ENCODE measurements at places on chromosomes 11 and 22.
A peak's percentile ranks its signal among the peaks of the same experiment; 100 is the strongest.

DNA sequence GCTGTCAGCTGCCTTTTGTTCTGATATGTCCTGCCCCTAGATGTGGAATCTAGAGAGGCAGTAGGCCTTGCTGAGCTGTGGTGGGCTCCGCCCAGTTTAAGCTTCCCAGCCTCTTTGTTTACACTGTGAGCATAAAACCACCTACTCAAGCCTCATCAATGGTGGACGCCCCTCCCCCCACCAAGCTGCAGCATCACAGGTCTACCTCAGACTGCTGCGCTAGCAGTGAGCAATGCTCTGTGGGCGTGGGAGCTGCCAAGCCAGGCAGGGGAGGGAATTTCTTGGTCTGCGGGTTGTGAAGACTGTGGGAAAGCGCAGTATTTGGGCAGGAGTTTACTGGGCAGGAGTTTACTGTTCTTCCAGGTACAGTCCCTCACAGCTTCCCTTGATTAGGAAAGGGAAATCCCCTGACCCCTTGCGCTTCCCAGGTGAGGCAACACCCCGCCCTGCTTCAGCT lies 98.5 kb downstream of the SMCO4 start:
- peak; percentile 86 for DNase-seq

GRCh38 chr11:17411418-17411817 lies 23.0 kb upstream of the KCNJ11 start:
- DNase-seq, result no peak

GRCh38 chr11:82869657-82870056 lies 30.6 kb downstream of the PRCP start:
- DNase-seq, result no peak

GRCh38 chr11:130819625-130820024 lies 96.7 kb downstream of the SNX19 start:
- DNase-seq, result no peak

DNA sequence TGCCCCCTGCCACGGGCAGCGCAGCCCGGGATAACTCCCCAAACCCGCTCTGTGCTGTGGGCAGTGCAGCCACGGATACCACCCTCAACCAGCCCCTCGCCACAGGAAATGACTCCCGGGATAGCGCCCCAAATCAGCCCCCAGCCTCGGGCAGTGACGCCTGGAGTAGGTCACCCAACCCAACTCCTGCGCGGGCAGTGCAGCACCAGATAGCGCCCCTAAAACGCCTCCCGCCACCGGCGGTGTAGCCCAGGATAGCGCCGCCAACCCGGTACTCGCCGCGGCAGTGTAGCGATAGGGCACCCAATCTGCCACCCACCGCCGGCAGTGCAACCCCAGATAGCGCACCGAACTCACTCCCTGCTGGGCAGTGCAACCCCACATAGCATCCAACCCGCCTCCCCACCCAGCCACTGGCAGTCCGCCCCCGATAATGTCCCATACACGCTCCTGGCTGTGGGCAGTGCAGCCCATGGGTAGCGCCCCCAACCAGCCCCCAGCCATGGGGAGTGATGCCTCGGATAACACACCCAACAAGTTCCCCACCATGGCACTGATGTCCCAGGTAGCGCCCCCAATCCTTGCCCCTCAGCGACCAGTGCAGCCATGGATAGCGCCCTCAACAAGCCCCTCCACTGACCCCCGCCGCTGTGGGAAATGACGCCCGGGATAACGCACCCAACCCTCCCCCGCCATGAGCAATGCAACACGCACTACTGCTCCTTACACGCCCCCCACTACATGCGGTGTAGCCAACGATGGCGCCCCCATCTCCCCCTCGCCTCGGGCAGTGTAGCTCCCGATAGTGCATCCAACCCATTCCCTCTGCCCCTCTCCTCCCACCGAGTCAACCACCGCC lies 1.5 kb downstream of the RFPL2 start:
- no peak for DNase-seq

DNA sequence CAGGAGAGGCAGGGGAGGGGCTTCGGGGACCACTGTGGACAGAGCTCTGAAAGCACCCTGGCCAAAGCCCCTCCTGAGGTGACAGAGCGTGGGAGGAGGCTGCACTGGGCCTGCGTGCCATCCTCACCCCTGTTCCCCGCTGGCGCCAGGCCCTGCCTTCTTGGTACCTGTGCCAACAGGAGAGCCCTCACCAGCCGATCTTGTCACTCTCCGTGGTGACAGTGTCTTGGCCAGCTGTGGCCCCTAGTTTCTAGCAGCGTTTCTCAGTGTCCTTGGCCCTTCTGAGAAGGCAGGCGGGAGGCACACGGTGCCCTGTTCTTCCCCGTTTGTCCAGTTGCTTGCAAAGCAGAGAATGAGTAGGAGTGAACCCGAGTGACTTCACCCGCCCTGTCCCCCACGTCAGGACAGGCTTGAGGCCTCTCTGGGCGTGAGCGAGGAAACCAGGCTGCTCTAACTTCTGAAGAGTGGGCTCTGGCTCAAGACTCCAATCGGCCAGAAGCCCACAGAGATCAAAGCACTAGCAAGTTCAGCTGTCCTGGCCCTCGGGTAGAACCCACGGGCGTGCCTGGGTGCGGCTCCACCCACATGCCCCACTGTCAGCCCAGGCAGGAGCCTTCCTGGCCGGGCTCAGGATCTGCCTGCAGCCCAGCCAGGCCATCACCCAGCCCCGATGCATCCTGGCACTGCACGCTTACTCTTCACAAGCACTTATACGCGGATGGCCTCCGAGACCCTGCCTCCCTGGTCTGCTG lies 60.2 kb upstream of the EMID1 start:
- DNase-seq, result no peak

GRCh38 chr11:36718451-36718850 lies 120.4 kb upstream of the RAG2 start:
- no peak for DNase-seq

DNA sequence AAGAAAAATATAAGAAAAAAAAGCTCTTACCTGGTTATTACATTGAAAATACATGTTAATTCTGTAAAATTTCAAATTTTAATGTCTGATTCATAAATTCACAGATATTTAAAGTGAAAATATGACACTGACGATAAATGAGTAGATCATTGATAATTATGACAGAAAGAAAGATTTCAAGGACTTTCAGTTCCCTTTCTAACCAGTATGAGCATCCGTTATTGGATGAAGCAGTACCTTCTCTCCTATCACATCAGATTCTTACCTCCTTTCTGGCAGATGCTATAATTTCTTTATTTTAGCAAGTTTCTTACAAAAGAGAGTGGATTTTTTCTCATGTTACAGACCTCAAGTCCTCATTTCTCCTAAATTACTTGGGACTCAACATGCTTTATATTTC lies 847.3 kb downstream of the JRKL start:
- DNase-seq, result no peak

GRCh38 chr22:46499805-46500189 lies 37.6 kb downstream of the CELSR1 start:
- no peak for DNase-seq

DNA sequence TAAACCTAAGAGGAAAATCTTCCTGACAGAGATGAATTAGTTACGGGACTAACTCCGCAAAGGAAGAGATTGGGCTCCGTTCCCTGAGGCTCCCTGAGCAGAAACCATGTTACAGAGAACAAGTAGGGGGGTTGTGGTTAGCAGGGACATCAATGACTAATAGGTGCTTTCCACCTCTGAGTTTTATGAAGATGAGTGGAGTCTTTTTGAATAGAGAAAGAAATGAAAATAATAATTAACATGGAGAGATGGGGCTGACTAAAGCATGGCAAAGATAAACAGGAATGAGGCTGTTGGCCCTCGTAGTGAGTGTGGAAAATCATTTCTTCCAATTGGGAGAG lies 47.5 kb upstream of the PICALM start:
- no peak for DNase-seq

GRCh38 chr11:44694443-44694842 lies 32.3 kb upstream of the TSPAN18 start:
- DNase-seq, result no peak

DNA sequence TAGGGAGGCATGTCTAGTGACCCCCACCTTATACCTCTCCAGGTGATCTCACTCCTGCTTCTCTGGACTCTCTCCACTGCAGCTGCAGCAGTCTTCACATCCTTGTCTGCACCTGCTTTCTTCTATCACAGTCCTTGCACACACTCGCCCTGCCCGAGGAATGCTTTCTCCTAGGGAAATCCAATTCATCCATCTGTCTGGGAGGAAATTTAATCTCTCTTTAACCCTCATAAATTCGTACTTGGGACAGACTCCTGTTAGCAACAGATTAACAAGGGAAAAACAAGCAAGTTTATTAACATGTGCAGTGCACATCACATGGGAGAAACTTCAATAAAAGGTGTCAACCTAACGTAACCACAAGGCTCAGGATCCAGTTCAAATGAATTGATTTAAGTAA lies 11.3 kb upstream of the RCN1 start:
- no peak for DNase-seq

GRCh38 chr11:99505831-99506230 lies 485.1 kb downstream of the CNTN5 start:
- no peak for DNase-seq

- DNase-seq, result no peak
Measured at GRCh38 chr22:50342651-50343540, at the start of gene PPP6R2. TSS of gene PPP6R2 (plus strand) at chr22:50343327. CDS start at chr22:50393909, 50,582 bp downstream.

GRCh38 chr11:100581318-100581717 lies 105.8 kb upstream of the ARHGAP42 start:
- DNase-seq, result no peak

DNA sequence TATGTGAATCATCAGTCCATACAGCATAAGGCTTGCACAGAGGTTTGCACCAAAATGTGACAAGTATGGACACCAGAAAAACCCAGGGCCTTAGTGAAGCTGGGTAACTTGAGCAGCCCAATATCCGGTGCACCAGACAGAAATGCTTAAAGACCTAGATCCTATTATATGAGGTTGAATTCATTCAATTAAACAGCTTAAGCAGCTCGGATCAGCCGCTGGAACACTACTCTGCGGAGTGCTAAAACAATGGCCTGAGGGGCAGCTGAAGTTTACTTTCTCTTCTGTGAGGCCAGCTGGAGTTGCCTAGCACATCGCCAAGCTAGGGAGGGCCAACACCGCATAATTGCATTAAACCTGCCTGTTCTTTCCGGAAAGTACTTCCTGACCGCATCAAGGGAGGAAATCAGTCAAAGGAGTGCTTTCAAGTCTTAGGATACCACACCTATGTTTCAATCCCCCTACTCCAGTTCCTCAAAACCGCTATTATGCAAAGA lies 17.0 kb upstream of the FAM181B start:
- peak; percentile 55 for DNase-seq

- DNase-seq, result no peak
Measured at GRCh38 chr11:100766764-100767163, 79.7 kb downstream of the ARHGAP42 start.

- DNase-seq, result no peak
Measured at GRCh38 chr11:58060535-58060934, 29.8 kb downstream of the OR6Q1 start.

GRCh38 chr22:37564111-37564711 lies 3.9 kb downstream of the CDC42EP1 start:
- DNase-seq, result no peak

DNA sequence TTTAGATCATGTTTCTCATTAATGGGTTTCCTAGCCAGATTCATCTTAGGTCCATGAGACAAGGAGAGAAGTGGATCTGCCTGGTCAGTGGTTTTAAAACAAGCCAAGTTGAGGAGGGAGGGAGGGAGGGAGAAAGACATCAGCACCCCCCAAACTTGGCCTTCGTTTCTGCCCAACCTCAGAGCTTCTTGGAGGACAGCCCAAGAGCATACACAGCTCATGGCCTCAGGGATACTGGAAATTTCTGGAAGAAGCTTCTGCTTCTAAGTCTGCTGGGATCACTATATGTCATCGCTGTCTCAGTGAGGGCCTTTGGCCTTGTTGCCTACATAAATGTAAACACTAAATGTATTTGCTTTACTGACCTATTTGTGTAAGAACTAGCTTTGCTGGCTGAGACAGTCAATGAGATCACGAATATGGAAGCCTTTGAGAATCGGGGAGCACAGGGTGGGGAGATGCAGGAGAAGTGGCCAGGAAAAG lies 375.1 kb downstream of the BUD13 start:
- no peak for DNase-seq

GRCh38 chr11:79481795-79482194 lies 41.0 kb upstream of the TENM4 start:
- DNase-seq, result no peak

Data from DMS153 (cell line).